ENCODE measurements at places on chromosomes 13 and 19.

DNA sequence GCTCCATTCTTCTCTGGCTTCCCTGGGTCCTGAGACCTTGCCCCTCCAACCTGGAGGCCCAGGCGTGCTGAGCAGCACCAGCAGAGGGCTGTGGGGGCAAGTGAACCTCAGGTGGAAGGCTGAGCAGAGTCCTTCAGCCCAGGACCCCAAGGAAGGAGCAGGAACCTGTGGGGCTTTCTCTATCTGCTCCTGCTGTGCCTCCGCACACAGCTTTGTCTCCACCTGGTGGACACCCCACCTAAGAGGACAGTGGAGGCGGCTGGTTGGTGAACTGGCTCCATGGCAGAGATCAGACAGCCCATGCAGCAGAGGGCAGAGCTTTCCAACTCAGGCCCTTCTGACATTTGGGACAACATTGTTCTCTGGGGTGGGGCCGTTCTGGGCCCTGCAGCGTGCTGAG is 19.7 kb downstream of the ZFR2 start:
- no peak for DNase-seq

DNA sequence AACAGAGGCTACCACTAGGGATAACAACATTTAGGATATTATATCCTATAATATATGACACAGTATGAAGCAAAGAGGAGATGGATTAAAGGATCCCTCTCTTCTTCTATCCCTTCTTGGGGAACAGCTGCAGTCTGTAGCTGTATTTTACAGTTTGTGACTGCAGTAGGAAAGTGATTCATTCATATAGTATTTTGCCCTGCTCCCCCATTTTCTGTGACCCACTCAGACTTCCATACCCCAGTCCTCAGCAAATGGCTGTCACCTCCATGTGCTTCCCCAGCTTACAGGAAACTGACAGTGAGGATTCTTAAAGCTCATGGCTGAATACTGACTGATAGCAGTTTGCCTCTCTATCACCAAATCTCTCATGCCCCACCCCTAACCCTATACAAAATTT is 27.5 kb downstream of the MICU2 start:
- DNase-seq, result no peak

- DNase-seq, result no peak
Observed at GRCh38 chr13:31064636-31065035, 97.1 kb downstream of the HSPH1 start.

DNA sequence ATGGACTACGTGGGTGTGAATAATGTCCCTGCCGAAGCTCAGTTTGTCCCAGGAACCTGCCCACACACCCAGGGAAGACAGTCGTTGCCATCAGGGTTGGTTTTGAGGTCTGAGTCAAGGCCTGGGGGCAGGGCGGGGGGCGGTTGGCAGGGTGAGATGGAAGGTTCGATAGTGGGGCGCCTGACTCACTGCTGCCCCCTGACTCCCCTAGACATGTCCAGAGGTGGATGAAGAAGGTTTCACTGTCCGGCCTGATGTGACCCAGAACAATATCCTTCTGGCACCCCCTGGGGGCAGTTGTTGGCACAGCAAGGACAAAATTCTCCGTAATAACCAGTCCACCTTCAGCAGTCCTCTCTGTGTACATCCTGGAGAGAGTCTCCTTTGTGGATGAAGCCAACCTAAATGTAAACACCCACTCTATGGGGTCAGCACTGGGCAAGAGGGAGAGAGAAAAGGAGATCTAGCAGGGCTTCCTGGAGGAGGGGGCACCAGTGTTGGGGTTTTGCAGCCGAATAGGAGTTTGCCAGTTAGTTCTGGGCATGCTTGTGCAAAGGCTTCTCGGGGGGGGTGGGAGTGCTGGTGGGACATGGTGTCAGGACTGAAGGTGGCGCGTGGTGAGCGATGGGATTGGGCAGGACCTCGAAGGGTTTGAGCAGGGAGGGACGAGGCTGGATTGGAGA is 19.6 kb upstream of the B3GNT3 start:
- no peak for DNase-seq

DNA sequence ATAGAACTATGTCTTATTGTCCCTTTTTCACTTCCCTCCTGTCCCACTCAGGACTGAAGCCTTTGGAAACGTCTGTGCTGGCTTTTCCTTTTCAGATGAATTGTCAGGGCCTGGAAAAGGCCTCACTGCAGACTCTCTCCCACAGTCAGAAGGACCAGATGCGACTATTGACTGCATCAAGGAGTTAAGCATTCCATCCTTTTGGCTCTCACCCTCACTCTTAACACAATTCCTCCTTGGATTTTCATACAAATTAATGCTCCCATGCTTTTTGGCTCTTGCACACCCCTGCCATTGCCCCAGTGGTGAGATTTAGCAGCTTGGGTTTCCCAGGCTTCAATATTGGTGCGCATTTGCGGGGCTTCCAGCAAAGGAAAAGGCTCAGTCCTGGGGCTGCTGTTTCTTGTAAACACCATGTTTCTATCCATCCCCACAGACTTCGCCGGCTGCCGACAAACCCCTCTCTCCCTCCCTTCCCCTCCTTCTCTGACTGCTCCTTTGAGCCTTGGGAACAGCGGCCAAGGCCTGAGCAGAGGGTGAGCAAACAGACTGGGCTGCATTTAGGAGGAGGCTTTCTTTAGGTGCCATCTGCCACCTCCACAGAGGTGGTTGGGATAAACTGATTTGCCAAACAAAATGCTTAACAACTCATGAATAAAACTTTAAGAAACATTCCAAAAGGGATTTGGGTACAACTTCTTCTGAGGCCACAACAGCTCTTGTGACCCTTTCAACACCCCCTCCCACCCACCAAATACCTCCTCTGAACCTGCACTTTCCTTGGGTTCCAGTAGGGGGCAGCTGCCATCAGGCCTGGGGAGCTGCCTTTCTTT is 48.6 kb upstream of the PCDH8 start:
- no peak for DNase-seq

- no peak for DNase-seq
Observed at GRCh38 chr19:15934332-15935078, at the start of gene CYP4F11. Gene CYP4F11 (minus strand): TSS chr19:15934529. CDS start chr19:15934408, 121 bp downstream.

DNA sequence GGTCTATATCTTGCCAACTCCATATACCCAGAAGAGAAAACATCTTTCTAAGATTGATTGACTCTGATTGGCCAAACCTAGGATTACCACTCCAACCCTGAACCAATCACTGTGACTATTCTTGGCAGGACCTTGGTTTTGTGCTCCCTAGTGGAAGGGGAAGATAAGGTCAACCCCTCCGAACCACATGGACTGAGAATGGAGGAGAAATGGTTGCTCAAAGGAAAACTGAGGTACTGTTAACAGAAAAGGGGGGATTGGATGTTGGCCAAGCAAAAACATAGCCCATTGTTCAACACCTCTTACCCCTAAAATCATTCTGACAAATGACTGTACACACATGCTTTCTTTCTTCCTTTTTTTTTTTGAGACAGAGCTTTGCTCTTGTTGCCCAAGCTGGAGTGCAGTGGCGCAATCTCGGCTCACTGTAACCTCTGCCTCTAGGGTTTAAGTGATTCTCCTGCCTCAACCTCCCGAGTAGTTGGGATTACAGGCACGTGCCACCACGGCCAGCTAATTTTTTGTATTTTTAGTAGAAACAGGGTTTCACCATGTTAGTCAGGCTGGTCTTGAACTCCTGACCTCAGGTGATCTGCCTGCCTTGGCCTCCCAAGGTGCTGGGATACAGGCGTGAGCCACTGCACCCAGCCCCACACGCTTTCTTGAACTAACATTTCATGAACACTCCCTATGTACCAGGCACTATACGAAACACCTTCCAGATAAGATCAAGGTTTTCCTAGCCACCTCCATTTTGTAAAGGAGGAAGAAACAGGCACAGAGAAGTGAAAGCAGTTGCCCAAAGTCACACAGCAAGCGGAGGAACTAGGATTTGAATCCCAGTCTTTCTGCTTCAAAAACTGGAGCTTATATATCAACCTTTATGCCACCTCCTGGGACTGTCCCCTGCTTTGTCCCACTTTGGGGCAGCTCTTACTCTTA is 6.5 kb downstream of the MEIOSIN start:
- no peak for DNase-seq

DNA sequence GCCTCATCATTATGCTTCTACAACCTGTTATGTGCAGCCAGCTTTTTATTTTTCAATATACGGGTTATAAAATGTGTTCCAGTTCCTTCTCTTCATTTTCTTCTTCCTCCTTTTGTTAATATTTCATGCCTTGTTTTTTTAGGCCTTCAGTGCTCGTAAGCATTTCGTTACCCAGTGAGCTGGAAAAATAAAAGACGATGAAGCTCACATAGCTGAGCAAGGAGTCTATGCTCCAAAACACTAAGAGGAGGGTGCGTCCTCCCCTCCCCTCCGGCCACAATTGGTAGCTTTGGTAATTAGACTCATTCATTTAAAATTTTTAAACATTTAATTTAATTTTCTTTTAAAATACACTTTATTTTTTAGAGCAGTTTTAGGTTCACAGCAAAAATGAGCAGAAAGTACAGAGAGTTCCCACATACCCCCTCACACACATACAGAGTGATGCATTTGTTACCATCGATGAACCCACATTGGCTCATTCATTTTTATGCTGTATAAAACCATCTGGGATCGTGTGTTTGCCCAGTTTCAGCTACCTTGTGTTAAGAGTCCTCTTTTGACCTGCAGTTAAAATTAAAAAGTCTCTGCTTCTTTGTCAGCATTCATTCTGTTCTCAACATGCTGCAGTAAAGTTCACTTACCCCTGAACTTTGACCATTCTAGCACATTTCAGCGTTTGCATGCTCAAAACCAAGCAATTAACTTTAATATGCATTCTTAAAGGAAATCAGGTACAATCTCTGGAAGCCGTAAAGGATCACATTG is 223.9 kb downstream of the LACC1 start:
- no peak for DNase-seq

Measured in esophagus squamous epithelium (tissue), 5 donors.